ENCODE measurements at places on chromosomes 4 and X.

DNA sequence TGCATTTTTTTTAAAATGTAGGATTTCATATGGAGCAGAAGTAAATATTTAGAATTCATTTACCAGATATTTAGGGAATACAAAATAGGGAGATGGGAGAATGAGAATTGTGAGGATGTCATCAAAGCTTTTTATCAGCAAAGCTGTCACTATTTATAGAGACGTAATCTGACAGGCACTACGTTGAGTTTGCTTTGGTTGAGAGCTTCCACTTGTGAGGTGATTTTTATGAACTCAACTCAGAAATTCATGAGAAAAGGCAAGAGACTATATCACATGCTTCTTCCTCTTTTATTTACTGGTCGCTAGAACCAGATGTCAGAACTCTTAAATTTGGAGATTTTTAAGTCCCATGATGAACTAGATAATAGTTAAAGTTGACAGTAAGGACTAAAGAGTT, 211.2 kb downstream of the GBA3 start:
- no peak for DNase-seq

GRCh38 chr4:172898715-172899114, 269.9 kb upstream of the GALNT7 start:
- DNase-seq = no peak

DNA sequence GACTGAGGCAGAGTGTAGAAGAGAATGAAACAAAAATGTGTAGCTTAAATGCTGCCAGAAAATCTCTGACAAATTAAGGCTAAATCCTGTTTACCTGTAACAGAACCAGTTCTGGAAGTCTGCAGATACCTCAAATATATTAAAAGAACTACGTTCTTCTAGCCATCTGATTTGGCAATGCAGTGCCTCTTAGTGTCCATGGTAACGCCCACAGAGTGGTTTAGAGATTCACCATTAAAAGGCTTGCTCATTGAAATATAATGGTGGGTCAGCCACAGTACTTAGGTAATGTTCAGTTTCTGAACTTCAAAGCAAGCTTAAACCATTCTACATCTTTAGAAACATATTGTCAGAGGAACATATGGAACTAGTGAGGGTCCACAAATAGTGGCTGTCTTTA, 23.2 kb upstream of the LUZP4 start:
- no peak for DNase-seq

DNA sequence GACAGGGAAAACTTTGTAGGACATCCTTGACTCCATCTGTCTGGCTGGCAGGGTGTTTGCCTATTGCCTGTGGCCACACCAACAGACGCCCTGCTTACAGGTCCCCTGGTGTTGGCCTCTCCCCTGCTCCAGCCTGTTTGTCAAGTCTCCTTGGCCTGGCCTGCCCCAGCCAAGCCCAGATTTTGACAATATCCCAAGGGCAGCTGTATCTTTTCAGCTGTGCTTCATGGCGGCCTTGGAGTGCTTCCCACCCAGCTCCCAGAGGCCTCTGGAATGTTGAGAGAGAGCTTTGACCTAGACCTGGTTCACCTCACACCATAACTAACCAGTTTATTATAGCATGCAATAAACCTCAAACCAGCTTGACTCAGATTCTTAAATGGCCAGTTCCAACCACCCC, 204.0 kb upstream of the NHS start:
- no peak for DNase-seq

DNA sequence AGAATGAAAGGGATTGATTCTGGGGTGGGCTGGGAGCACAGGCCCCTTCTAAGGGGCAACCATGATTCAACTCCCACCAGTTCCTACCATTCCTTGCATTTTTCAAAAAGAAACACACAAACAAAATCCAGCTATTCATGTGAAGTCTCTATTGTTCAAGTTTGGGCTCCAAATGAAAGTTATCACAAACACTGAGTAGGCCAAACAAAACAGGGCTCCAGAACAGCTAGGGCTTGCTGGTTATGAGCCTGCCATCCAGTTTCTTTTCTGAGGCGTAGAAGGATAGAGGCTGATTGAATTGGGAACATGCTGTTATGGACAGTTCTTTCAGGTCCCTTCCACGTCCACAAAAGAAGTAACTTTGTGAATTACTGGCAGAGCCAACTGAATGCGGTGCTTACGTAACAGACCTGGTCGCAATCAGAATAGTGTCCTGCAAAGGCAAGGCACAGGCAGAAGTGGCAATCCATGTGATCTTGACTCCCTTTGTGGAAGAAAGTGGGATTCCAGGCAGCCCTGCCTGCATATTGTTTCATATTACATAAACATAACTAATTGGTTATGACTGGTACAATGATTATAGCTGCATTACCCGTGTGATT, 244.5 kb downstream of the SCFD2 start:
- DNase-seq = no peak

GRCh38 chr4:92198711-92199110, 105.1 kb upstream of the GRID2 start:
- DNase-seq = no peak

GRCh38 chr4:16418814-16419213, 192.5 kb upstream of the TAPT1 start:
- no peak for DNase-seq

DNA sequence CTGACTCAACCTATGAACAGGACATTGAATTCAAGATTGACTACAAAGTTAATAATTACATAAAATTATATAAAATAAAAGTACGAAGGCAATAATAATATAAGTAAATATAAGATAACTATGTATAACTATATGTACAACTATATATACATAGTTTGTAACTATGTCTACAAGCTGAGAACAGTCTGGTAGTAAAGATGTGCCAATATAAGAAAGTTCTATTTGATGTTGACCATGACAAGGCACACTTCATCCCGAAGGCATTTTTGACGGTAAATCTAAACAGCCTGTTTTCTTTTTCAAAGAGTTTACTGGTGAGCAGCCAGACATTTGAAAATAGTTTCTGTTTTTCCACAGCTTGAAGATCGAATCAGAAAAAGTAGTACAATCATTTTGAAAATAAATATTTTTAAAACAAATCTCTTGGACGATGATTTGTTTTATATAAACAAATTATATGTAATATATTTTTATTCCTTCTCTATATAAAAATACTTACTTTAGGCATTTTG, 112.9 kb downstream of the CEP44 start:
- DNase-seq = no peak

- DNase-seq = no peak
These were observed 12.3 kb upstream of the SPARCL1 start for GRCh38 chr4:87541521-87541920.

- no peak for DNase-seq
These were observed 489.3 kb downstream of the INPP4B start for GRCh38 chr4:142356801-142357200.

GRCh38 chrX:1181170-1181569, 31.3 kb downstream of the CRLF2 start:
- no peak for DNase-seq

- DNase-seq = no peak
These were observed 35.4 kb downstream of the TMEM131L start for GRCh38 chr4:153501578-153501977.

- DNase-seq = no peak
These were observed 47.2 kb upstream of the HS3ST1 start for GRCh38 chr4:11475871-11476270.

DNA sequence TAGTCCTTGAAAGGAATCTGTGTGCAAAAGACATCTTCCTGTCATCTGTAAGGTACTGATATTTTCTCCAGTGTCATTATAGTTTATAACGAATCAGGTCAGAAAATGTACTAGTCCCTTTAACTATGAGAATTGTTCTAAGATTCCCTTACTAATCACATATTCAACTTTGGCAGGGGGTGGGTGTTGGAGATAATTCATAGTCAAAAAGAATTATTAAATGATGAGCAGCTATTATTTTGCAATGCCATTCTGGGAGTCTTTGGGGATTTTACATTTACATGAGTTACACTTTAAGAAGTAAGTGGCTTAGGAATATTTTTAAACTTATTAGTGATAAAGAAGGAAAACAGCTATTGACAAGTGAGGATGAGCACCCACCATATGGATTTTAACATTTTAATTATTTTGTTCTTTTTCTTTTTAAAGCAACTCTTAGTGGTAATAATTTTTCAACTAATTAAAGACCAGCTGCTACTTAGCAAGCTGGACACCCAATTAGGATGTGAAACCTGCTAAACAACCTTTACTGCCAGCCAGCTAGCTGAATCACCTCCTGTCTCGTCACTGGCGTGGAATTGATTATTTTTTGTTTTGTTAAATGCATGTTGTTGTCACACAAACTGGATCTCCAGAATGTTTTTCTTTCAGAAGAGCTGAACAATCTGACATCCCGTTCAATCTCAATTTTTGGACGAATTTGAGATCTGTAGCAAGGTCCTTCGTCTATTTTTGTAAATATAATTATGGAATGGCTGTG, 219.2 kb downstream of the ARAP2 start:
- no peak for DNase-seq

DNA sequence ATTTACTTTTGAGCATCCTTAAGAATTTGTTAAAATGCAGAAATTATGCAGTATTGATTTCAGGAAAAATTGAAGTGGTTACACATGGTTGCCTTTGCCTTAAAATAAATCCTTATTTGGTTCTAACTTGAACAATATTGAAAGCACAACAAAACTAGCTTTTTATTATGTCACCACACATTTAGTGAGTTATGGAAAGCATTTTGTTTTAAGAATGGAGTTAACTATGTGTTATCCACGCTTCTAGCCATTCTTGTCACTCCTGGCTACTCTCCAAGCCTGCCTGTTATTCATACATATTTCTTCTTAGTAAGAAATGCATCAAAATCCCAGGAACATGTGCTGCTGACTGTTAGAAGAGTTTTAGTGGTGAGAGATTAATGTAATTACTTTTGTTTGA, 73.9 kb downstream of the FAT4 start:
- DNase-seq = no peak

- no peak for DNase-seq
These were observed 75.5 kb downstream of the UGT8 start for GRCh38 chr4:114674080-114674479.

GRCh38 chr4:3430524-3430923, 11.2 kb upstream of the HGFAC start:
- no peak for DNase-seq

GRCh38 chrX:39966176-39966575, 131.6 kb downstream of the BCOR start:
- DNase-seq = no peak

- no peak for DNase-seq
These were observed 55.2 kb downstream of the CLNK start for GRCh38 chr4:10629394-10629793.

- DNase-seq = no peak
These were observed 71.1 kb downstream of the PARM1 start for GRCh38 chr4:75003979-75004378.

DNA sequence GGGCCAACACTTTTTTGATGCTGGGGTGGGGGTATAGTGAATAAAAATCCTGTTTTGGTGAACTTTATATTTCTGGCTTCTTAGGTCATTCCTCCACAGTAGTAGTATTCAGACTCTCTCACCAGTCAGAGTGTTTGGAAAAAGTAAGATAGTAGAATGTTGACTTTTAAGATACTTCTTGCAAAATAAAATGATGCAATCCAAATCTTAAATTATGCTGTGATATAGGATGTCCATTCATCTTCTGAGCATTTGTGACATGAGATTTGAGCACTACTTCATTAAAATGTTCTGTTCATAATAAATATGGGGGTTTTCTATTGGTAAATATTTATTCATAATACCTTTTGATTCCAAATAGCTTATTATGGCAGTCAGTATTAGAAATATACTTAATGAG, 70.1 kb downstream of the BMP2K start:
- no peak for DNase-seq

DNA sequence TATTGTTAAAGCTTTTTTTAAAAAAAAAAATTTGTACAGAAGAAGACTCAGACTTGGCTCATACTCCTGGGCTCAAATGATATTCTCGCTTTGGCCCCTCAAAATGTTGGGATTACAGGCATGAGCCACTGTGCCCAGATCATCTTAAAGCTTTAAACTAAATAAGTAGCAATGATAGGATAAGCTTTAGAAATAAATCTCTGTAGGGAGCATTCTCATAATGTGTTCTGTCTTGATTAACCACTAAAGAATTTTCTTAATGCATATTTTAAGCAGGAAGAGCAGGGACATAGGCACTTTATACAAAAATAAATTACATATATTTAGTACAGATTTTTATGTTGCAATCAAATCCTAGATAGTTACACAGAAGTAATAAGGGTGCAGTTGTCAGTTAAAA, 667.2 kb downstream of the GRID2 start:
- no peak for DNase-seq

DNA sequence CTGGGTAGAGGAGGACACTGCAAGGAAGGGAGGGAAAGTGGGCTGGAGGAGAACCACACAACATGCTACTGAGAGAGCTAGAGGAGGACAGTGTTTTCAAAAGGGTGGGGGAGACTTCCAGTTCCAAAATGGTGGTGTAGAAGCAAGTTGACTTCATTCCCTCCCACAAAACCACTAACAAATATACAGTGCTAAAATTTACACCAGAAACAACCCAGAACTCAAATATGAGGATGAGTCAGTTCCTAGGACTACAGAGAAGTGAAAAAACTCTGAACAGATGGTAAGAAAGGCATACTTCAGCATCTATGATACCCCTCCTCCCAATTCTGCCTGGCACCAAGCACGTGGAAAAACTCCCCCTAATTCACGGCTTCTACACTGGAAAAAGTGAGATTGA, 9.8 kb downstream of the AADAT start:
- no peak for DNase-seq

DNA sequence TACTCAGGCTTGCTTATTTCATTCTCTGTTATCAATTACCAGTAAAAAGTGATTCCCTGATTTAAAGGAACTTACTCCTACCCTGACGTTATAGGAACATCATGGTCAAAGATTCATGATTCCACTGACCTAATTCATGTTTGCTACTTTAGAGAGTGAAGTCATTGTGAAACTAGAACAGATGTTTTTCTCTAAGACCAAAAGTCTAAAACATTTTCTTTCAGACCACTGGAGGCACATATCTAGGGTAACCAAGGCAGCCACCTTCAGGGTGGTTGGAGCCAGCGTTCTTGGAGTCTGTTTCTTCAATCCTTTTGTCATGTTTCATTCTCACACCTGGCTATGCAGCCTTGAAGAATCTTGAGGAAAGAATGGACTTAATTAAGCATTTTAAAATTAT, 77.8 kb downstream of the GALNTL6 start:
- no peak for DNase-seq

DNA sequence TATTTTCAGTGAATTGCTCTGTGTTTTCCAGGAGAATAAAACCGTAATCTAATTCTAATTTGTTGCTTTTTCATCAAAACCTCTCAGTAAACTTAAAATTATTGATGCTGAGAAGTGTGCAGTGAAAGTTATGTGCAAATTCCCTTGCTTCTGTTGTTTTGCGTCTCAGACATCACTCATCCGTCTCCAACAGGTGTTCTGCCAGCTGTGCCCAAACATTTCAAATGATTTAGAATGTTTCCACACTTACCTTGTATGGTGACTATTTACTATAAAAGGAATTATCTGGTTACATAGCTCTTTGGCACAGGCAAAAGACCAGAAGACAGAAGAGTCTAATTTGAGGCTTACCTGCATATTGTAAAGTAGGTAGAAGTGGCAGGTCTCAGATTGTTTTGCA, 184.0 kb downstream of the BMPR1B start:
- DNase-seq = no peak

- peak; percentile 69 for DNase-seq
These were observed at the start of gene KLHL2 for GRCh38 chr4:165207431-165208220. Gene KLHL2, plus strand, starts transcription at chr4:165207561. Its CDS starts 316 bp downstream, at chr4:165207877.

All from stimulated activated naive CD4-positive, alpha-beta T cell treated with Interleukin-2 at 50 U/mL for 16 hours (primary cell).